ENCODE measurements at places on chromosomes 11 and 22.

GRCh38 chr22:25235547-25236290, 16.3 kb downstream of the CRYBB2 start:
- DNase-seq = peak; percentile 87

- no peak for DNase-seq
Measured at GRCh38 chr11:60947700-60948099, 4.3 kb downstream of the SLC15A3 start.

DNA sequence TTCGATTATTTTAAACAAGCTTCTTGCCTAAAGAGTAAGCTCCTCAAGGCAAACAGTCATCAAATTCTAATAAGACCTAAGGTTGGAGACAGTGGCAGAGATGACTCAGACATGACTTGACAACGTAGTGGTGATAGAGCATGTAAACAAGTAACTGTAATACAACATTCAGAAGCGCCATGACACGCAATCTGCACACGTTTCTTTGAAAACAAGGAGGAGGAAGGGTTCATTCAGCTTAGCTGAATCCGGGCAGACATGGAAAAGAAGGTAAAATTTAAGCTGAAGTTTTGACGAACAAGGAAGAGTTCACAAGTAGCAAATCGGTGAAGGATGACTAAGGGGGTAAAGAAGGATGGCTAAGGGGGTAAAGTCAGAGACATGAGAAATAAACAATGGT, 152.4 kb upstream of the ZC3H12C start:
- DNase-seq = no peak

- no peak for DNase-seq
Measured at GRCh38 chr22:29145321-29146072, 60.2 kb upstream of the EMID1 start.

- no peak for DNase-seq
Measured at GRCh38 chr11:111654601-111655000, 52.4 kb downstream of the SIK2 start.

- DNase-seq = no peak
Measured at GRCh38 chr22:20740222-20740951, 33.5 kb upstream of the SERPIND1 start.

DNA sequence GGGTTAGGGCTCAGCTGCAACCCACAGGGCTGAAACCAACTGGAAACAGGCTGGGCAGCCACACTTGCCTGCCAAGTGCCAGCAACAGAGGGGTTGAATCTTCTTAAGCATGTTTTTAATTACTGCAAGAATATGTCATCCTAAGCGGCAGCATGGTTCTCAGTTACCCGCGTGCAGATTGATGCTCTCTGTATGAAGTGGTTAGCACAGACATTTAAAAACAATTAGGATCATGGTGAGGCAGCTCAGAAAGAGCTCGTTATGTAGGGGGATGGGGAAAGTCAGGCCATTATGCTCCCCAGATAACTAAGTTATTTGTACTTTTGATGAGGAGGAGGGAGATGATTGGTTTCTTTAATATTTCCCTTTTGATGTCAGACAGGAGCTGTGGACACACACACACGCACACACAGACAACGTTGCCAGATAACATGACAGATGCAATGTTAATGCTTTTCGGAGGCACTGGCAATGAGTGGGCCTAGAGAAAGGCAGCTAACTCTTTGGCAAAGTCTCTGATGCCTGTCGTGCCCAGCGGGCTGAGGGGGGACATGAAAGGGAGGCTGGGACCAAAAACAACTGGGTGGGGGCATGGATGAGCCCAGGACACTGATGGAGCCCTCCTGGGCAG, 389.7 kb downstream of the NXPE2 start:
- no peak for DNase-seq

DNA sequence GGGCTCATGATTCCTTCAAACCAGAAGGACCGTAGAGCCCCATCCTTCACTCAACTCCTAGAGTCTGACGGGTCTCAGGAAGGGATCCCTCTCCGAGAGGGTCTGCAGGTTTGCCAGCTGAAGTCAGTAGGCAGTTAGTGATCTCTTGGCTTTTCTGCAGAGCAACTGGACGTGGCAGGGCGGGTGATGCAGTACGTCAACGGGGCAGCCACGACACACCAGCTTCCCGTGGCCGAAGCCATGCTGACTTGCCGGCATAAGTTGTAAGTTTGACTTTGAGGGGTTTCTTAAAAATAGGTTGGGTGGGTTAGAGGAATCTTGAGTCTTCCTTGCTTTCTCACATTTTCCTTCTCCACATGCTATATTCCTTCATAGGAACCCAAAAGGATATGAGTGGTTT, 33.3 kb upstream of the RAB1B start:
- DNase-seq = no peak

GRCh38 chr11:76371170-76371569, 9.8 kb downstream of the THAP12 start:
- no peak for DNase-seq

All from SK-MEL-5 (cell line).